Stimulated activated CD4-positive, alpha-beta T cell treated with anti-CD3 and anti-CD28 coated beads, Interleukin-1b, Interleukin-23, amount 100 ng/mL, for 4 hours (primary cell): ENCODE measurements at places on chromosomes 3 and 15.

- DNase-seq: no peak
Observed at GRCh38 chr3:159994182-159994581, 5.5 kb downstream of the IL12A start.

DNA sequence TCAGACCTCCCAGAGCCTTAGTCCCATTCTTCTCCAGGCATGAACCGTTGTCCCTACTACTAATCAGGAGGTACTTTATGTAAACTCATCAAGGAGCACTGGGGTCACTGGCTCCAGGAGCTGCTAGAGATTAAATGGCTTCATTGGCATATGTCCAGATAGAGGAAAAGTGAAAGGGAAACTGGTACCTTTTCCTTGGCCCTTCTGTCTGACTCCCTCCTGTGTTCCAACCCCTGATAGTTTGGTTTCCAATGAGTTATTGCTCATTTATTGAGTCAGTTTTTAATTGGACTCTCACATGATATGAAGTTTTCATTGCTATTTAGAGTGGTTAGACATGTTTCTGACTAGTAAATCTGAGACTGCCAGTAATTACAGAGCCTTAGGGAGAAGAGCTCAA, 130.5 kb upstream of the BFSP2 start:
- no peak for DNase-seq

DNA sequence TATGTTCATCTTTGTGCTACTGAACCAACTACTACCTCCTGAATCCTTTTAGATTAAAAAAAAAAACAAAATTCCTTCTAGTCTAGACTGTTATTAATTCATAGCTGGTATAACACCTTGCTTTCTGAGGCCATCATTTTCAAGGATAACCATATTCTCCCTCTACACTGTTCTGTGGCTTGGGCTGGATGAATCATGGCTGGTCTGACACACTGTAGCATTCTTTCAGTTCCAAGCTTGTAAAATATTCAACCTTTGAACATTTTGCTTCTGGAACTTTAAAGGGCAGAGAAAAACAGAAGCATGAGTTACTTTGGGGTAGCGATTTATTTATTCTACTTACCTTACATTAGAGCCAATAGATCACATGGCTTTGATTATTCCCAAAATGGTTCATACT, 7.6 kb downstream of the HSPBAP1 start:
- no peak for DNase-seq

- DNase-seq: no peak
Observed at GRCh38 chr3:181700168-181701087, 11.3 kb upstream of the SOX2 start.

DNA sequence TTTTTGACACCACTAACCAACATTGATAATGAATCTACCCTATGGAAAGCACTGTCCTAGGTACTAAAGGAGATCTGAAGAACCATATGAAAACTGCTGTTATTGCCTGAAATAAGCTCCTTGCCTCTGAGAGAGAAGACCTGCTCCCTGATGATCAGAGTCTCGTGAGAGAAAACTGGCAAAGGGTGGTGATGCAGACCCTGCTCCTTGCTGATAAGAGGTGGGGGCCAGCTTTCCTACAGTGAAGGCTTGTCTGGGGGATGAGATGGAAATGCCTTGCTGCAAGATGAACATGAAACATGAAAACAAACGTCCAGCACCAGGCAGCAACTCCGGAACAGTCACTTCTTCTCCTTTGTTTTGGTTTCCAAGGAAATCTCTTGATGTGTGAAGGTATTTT, 31.9 kb downstream of the RASGRP1 start:
- DNase-seq: no peak
